ENCODE measurements at places on chromosomes 5 and 9. TPM values are rescaled to one million over a fixed set of nuclear protein-coding genes. Genes with fewer than 3 reads are reported as not detected.

The PCDHB10 gene
- total RNA-seq = not detected

The CDC20B gene
- not detected for total RNA-seq

The ABO gene
- 0.09 TPM for total RNA-seq

The PRDM9 gene
- not detected for total RNA-seq

GRCh38 chr5:142941245-142941644, 171.1 kb downstream of the ARHGAP26 start:
- DNase-seq = no peak

- no peak for DNase-seq
Measured at GRCh38 chr9:93280661-93281259, 96.8 kb downstream of the WNK2 start.

DNA sequence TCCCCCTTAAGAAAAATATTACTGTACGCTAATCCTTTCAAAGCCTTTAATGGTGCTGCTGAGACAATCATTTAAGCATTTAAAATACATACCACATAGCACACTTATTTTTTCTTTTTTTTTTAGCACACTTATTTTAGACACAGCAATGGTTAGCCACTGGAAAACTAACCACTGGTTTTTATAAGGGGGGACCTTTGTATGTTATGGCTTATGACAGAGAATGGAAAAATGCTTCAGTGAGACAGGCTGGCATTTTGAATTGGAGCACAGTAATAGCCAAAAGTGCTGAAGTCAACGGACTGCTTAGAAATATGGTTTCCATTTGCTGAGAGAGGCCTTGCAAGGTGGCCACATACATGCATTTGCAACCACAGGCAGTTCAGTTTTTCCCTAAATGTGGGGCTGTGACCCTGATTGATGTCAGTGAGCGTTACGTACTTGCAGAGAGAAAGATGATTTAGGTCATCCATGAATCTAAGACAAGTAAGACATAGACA, 28.5 kb downstream of the AOPEP start:
- no peak for DNase-seq
